Fibroblast of skin of scalp (primary cell): ENCODE measurements at places on chromosomes 3 and 15.

DNA sequence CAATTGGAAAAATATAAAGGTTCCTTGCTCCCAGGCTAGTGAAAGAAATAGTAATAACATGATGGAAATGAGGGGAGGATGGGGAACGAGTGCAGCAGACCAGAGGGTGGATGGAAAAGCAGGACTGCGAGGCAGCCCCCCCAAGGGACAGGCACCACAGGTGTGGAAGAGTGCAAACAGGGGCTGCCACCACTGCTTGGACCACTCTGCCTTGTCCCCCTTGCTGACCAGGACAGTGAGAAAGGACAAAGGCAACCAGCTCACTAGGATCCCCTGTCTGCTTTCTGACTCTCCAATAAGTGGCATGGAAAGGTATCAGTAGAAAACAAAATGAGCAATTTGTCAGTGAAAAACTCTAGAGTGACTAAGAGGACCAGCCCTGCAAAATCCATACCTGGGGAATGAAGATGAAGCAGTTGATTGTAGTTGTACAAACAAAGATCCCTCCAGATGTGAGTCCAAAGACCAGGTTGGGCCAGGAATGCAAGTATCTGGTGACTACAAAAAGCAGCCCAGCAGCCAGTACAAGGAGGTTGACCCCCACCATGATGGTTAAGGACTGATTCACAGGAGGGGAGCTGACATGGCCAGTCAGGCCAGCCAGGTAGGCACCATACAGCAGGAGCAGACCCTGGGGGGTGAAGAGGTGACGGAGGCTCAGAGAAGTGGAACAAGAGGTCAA is 86.6 kb upstream of the GSK3B start:
- no peak for DNase-seq

DNA sequence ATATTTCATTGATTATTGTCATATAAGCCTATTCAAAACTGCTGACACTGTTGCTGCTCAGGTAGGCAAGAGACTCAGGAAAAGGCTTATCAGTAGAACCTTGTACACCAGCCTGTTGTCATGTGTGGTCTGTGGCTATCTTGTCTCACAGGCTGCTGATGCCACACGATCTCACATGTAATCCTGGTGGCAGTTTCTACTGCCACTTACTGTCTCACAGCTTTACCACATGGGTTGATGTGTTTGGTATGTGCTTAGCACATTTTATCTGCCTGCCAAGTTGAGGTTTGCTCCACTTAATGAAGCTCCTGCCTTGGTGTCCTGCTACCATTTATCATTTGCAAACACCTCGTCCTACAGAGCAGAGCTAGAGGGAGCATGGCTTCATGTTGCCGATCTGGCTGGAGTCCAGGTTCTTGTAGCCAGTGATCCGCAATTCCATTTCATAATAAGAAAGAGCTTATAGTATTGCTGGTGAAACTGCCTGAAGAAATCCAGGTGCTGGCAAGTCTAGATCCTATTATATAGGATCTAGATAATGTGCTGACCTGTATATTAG is 637.9 kb downstream of the NLGN1 start:
- no peak for DNase-seq

GRCh38 chr3:127483005-127483641 is 107.4 kb downstream of the TPRA1 start:
- no peak for DNase-seq

GRCh38 chr3:45135959-45136358 is 10.2 kb downstream of the CDCP1 start:
- DNase-seq = no peak

DNA sequence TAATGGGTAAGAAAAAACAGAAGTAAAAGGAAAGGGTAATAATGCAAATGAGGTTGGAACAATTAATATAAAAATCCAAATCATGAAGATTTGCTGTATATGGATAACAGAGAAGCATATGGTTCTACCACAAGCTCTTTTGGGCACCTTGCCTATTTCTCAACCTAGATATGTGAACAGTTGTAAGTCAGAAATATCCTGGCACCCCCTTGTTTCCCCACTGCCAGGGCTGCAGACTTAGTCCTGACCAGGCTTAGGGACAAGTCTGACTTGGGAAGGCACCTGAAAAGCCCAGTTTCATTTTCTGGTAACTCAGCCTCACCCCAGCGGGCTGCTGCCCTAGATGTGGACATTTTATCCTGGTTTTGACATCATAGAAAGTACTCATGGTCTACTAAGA is 183.2 kb upstream of the STAC start:
- DNase-seq = no peak

GRCh38 chr3:129519449-129519848 is 9.0 kb upstream of the RHO start:
- DNase-seq = no peak
